Mesothelial cell of epicardium (in vitro differentiated cells): ENCODE measurements at places on chromosomes 4 and X. TPM values are rescaled to one million over a fixed set of nuclear protein-coding genes. Genes with fewer than 3 reads are reported as not detected.

GRCh38 chrX:145502670-145503069 is 255.4 kb downstream of the SPANXN1 start:
- H3K4me1 ChIP-seq = no peaks in the 10 kb centered on the region
- no peaks in the 10 kb centered on the region for H3K27me3 ChIP-seq
- no peak overlapping the region for H3K4me3 ChIP-seq
- no peak for DNase-seq
- no peaks in the 10 kb centered on the region for H3K36me3 ChIP-seq
- H3K27ac ChIP-seq = no peak overlapping the region

- no peak for DNase-seq
- no peaks in the 10 kb centered on the region for H3K27me3 ChIP-seq
- H3K4me1 ChIP-seq = peaks cover 20% of the 10 kb centered on the region
Observed at GRCh38 chr4:185838104-185838452, 26.1 kb upstream of the SORBS2 start.

- no peak overlapping the region for H3K4me3 ChIP-seq
- DNase-seq = no peak
- no peaks in the 10 kb centered on the region for H3K27me3 ChIP-seq
- H3K4me1 ChIP-seq = no peaks in the 10 kb centered on the region
- H3K27ac ChIP-seq = no peak overlapping the region
- H3K36me3 ChIP-seq = no peaks in the 10 kb centered on the region
Observed at GRCh38 chrX:148069759-148070503, 88.8 kb downstream of the FMR1NB start.

- no peak overlapping the region for H3K27ac ChIP-seq
- H3K4me1 ChIP-seq = no peaks in the 10 kb centered on the region
Observed at GRCh38 chrX:51292421-51292820, 40.2 kb upstream of the NUDT10 start.

Gene AWAT2
- not detected in 3 replicates for total RNA-seq

DNA sequence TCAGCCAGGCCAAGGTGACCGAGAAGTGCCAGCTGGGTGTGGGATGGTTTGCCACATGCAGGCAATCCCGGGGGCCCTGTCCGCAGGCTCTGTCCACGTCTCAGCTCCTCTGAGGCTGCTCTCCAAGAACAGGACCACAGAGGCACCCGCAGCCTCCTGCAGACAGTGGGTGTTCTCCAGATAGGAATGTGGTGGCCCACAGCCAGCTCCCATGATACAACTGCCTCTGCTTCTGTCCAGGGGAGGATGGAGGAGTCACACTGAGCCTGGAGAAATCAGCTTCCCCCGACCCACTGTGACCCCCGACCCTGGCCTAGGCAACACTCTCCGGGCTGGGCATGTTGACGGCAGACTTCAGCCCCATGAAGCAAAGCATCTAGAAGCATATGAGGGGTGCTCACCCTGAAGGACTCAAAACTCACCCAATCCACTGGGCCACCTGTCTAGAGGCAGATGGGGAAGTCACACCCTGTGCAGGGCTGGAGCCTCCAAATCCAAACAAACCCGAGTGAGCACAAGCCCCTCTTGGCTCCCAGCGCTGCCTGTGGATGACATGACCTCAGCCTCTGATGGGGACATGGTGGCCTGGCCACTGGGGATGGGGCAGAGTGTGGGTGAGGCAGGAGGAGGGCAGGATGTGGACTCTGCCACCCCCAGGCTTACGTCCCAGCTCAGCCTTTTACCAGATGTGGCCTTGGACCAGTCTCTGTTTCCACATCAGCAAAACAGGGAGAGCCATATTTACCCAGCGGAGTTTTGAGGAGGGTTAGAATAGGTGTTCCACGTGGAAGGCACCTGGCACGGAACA is 102.3 kb downstream of the PSAPL1 start:
- peaks cover 20% of the 10 kb centered on the region for H3K4me1 ChIP-seq
- H3K27me3 ChIP-seq = peaks cover 14% of the 10 kb centered on the region
- H3K4me3 ChIP-seq = no peak overlapping the region
- no peaks in the 10 kb centered on the region for H3K36me3 ChIP-seq
